T follicular helper cell (primary cell): ENCODE measurements at places on chromosomes 4 and X.

DNA sequence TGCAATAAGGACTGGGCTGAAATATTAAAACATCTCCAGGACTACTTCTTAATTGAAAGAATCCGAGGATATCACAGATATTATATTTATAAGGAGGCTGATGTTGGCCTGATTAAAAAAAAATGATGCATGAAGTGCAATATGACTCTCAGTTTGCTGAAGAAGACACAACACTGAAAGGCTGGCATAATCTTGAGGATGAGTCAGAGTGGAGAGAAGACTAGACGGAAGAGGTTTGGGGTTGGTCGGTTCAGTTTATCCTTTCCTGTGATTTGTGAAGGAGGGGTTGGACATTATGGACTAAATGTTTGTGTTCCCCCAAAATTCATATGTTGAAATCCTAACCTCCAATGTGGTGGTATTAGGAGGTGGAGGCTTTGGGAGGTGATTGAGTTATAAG is 170.3 kb downstream of the CORIN start:
- no peak for DNase-seq

DNA sequence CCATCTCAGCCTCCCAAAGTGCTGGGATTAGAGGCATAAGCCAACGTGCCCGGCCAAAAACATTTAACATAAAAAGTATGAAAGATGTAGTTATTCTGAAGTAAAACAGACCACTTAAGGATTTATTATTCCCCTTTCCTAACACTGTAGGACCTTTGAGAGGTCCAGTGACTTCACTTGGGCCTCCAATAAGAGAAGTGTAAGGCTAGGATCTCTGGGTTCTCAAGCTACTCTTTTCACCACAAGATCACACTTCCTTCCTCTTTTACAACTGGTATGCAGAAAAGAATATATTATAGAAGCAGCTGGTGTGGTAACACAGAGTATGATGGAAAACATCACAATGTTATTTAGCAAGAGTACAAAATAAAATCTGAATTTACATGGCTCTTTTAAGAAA is 30.2 kb upstream of the CCNG2 start:
- DNase-seq, result no peak

DNA sequence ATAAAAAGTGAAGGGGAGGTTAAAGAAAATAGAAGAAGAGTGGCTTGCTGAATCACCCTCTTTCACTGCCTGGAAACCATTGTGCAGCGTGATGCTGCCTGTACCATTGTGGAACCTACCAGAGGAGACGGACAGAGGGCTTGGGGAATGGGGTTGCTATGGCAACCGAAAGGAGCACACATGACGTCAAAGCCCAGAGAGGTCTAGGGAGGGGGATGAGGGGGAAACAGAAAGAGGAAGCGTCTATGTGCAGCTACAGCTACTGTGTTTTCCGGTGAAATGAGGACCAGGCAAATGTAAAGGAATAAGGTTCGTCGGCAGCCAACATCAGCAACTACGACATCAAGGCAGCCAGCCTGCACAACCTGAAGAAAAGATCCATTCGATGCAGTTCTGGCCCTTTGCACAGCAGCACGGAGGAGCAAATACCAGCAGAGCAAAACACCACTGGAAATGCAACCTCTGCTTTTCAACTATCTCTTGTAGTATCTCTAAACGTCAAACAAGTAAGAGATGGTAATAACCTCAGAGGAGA is at the start of gene MAPK10:
Gene MAPK10, minus strand, starts transcription at position 110 of the 535 bp plus-strand sequence.
- peak; percentile 27 for DNase-seq

DNA sequence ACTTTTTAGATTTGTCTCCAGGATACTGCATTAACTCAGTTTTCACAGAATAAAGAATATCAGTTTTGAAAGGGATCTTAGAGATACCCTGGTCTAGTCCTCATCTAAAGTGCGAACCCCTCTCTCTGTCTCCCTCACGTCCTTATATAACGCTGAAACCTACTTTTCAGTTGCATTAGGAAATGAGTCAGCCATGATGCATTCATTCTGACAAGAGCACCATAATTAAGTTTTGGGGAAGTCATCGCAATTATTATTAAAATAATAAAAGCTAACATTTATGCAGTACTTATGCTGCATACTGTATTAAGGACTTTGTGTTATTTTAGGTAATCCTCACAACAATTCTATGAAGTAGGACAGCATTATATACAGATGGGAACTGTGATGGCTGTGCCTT is 116.1 kb downstream of the REELD1 start:
- DNase-seq, result no peak

- no peak for DNase-seq
Measured at GRCh38 chrX:40385682-40386081, 195.1 kb upstream of the ATP6AP2 start.
